GM06990 (cell line): ENCODE measurements at places on chromosomes 13 and 19.

- DNase-seq = no peak
Measured at GRCh38 chr13:44331446-44331845, 42.2 kb upstream of the SERP2 start.

DNA sequence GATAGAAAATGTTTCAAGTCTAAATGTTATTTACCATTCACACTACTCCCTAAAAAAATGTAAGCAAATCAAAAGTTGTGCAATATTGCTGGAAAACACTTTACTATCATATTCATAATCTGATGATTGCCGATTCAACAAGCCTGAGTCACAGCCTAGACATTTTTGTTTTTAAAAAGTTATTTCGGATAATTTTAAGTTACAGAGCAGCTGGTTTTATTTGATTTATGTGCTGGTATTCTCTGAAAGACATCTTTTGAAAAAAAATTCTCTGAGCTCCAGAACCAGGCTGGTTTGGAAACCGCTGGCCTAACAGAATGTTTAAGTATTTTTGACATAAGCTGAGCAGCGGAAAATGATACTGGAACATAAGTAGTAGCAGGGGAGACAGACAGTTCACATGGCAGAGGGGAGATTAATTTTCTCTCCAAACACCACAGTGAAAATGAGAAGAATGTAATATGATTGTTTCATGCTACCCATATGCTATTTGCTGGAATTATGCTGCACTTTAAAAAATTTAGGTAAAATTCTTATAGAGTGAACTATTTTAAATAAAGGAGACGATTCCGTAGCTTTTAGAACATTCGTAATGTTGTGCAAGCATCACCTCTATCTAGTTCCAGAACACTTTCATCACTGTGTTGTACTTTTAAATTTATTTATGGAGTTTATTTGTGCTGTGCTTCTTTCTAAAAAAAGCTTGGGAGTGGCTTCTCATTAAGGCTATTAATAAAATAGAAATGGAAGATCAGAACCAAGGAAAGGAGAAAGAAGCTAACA lies 36.1 kb downstream of the TBC1D4 start:
- no peak for DNase-seq

DNA sequence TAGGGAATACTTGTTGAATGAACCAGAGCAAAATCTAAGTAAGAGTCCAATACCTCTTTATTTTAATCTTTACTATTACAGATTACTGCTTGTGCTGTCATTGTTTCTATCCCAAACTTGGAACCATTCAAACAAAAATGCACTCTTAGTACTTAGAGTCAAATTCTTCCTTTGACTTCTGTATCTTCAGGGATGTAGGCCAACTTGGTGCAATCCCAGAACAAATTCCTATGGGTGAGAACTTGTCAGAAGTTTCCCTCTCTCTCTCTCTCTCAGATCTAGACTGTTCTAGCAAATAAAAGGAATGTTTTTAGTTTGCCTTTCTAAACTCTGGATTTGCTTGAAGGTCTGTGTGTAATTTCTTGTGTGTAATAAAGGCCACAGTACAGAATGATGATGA lies 329.0 kb upstream of the TMTC4 start:
- DNase-seq = no peak

DNA sequence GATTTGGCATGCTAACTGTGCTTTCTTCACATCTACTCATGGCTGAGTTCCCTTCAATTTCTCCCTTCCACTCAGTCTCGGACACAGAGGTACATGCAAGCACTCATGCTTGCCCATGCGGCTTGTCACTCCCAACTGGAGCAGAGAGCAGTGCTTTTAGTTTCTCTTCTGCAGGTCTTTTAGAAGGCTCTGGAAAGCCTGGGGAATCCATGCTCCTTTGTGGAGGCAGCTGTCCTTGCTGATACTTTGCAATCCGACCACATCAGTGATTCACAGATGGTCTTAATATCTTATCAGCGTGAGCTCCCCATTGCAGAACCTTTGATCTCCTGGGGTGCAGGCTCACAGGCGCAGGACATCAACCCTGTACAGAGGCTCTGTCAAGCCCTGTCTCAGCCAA lies 203.9 kb downstream of the COL4A1 start:
- no peak for DNase-seq

- DNase-seq = no peak
Measured at GRCh38 chr13:30872685-30873461, 33.2 kb upstream of the MEDAG start.

DNA sequence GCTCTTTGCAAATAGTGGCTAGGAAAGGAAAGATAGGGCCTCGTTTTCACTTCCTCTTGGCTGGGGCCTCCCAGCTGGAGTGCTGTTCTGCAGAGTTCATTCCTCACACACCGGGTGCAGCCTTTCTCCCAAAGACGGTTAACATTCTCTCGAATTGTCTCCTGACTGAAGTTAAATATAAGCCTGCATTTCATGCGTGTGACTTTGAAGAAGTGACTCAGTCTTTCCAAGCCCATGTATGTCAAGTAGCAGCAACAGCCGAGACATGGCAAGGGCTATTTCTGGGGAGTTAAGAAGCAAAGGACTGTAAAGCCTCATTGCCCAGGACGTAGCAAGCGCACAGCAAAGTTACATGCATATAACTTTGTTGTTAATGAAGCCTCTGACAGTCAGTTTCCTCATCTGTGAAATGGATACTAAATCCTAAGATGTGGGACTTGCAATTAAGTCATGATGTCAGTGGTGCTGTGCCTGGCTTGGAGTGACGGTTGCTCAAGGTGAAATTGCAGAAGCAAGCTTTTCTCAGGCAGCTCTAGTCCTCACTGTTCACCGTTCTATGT lies 502.4 kb downstream of the MYO16 start:
- no peak for DNase-seq

GRCh38 chr19:17536955-17537354 lies 18.5 kb upstream of the COLGALT1 start:
- no peak for DNase-seq

DNA sequence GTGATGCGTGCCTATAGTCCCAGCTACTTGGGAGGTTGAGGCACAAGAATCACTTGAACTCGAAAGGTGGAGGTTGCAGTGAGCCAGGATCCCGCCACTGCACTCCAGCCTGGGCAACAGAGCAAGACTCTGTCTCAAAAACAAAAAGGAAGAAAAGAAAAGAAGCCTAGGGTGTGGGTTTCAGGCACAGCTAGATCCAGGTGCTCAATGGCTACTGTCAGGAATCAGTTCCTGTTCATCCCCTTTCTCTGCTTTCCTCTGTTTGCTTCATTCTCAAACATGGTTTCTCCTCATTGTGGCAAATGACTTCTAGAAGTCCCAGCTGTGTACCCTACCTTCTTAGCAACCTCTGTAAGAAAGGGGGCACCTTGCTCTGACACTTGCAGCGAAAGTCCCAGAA lies 5.9 kb downstream of the CBLC start:
- no peak for DNase-seq

- peak; percentile 87 for DNase-seq
Measured at GRCh38 chr19:1929021-1929742, 11.8 kb upstream of the CSNK1G2 start.

- peak; percentile 40 for DNase-seq
Measured at GRCh38 chr13:33554919-33555791, 262.8 kb upstream of the RFC3 start.

DNA sequence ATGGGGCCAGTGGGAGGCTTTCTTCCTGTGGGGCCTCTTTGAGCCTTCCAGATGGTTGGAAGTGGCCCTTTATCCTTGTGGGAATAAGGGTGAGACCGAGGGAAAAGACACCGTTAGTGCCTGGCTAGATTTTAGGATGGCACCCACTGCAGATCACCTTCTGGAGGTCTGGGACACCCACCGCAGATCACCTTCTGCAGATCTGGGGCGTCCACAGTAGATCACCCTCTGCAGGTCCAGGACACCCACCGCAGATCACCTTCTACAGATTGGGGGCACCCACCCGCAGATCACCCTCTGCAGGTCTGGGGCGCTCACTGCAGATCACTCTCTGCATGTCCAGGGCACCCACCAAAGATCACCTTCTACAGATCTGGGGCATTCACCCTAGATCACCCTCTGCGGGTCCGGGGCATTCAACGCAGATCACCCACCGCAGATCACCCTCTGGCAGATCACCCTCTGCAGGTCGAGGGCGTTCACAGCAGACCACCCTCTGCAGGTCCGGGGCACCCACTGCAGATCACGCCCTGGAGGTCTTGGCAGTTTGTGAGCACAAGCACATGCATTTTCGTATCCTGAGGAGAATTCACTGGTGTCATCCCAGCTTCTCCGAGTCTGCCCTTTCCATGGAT lies 153.4 kb upstream of the TSHZ3 start:
- no peak for DNase-seq

- no peak for DNase-seq
Measured at GRCh38 chr13:75847588-75847987, 211.5 kb downstream of the LMO7 start.

- DNase-seq = peak; percentile 72
Measured at GRCh38 chr19:48415395-48415794, 21.9 kb downstream of the GRIN2D start.
